CD8-positive, alpha-beta T cell (primary cell): ENCODE measurements at places on chromosomes 5 and 9.

DNA sequence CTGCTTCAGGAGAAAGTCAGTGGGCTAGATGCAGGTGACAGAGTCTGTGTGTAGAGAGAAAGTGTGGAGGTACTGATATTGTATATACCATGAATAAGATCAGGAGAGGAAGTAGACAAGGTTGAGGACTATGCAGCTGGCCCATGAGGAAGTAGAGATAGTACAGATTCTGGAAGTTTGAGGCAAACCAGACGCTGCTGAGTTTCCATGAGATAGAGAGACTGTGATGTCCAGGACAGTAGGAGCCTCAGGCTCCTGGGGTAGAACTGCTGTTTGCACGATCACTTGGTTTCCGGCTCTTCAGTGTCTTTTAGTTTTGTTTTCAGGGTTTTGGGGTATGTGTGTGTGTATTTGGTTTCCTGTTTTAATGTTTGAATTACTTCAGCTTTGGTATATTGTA, 13.6 kb downstream of the OTULINL start:
- peak; percentile 28 for DNase-seq

DNA sequence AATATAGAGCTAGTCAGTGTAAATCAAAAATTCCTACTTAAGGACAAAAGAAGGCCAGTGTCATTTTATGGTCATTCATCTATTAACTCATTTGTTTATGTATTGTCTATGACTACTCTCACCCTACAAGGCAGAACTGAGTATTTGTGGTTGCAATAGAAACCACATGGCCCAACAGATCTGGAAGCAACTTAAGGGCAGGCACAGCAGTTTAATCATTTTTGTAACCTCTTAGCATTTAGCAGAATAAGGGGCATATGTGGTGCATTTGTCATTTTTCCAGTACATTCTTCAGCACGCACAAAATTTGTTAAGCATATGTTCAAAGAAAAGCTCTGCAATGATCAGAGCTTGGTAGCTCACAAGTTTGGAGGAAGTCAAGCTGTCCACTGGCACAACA, 1.1 kb downstream of the FKBP15 start:
- no peak for DNase-seq

GRCh38 chr5:74767579-74767913, 497 bp downstream of the NSA2 start:
- no peak for DNase-seq

DNA sequence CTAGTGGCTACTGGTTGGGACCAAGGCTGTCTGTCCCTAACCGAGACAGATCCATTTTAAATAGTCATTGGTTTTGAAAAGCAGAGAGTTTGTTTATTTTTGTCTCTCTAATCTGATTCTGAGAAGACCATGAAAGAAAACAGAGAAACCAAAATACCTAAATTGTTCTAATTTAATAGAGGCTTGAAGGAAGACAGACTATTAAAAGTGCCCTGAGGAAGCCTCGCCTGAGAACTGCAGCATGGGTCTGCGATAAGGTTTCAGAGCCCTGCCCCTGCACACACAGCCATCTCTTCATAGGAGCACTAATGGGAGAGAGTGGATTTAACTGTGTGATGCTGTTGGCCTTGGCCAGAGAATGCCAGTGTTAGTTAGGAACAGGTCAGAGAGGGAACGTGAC, 175.5 kb upstream of the SV2C start:
- DNase-seq: no peak

DNA sequence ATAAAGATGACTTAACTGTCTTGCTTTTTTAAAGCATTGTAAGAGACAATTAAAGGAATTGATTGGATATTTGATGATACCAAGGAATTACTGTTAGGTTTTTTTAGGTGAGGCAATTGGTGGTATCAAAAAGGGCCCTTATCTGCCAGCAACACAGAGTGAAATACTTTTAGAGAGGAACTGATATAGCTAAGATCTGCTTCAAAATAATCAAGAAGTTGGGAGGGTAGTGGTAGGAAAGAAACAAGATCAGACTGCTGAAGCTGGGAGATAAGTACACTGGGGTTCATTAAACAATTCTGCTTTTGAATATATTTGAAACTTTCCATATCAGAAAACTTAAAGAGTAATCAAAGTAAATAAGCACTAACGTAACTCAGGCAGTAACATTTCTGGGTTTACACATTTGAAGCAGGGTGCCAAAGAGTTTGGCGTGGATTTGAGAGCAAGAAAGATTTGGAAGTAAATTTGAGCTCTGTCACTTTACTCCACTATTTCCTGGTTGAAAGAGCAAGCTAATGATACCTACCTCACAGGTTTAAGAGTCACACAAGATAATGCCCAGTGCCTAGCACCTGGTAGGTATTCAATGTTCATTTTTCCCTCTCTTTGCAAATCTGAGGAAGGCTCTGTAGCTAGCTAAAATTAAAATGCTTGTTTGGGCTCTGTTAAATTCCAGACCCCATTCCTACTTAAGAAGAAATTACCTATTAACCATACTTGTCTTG, 6.9 kb downstream of the ERMP1 start:
- DNase-seq: no peak

DNA sequence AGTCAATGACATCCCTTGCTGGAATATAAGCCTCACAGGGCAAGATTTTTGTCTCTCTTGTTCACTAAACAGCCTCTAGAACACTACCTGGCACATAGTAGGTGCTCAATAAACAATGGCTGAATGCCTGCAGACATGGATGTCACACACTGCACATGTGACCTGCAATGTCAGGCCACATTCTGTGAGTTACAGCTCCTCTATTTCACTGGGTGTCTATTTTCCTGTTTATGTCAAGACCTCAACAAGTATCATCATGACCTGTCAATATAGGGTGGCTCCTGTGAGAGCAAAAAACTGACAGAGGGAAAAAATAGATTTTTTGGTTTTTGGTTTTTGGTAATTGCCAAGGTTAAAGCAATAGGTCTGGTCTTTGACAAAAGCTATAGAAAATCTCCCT, 144.6 kb upstream of the KLF9 start:
- DNase-seq: no peak

DNA sequence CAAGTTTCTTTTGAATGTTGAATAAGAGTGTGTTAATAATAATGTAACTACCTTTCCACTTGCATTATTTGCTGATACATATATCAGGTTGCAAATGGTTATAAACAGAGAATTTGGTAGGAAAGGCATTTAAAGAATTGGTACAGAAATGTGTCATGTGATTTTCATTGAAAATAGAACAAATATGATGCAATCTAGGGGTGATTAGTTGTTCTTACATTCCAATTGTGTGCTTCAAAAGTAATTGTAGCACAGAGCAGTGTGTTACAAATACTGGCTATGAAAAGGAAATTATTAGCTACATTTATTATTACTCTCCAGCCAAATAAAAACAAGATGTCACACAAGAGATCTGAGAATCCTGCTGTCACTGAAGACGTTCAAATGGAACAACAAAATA, 61.8 kb upstream of the PRDM9 start:
- no peak for DNase-seq

DNA sequence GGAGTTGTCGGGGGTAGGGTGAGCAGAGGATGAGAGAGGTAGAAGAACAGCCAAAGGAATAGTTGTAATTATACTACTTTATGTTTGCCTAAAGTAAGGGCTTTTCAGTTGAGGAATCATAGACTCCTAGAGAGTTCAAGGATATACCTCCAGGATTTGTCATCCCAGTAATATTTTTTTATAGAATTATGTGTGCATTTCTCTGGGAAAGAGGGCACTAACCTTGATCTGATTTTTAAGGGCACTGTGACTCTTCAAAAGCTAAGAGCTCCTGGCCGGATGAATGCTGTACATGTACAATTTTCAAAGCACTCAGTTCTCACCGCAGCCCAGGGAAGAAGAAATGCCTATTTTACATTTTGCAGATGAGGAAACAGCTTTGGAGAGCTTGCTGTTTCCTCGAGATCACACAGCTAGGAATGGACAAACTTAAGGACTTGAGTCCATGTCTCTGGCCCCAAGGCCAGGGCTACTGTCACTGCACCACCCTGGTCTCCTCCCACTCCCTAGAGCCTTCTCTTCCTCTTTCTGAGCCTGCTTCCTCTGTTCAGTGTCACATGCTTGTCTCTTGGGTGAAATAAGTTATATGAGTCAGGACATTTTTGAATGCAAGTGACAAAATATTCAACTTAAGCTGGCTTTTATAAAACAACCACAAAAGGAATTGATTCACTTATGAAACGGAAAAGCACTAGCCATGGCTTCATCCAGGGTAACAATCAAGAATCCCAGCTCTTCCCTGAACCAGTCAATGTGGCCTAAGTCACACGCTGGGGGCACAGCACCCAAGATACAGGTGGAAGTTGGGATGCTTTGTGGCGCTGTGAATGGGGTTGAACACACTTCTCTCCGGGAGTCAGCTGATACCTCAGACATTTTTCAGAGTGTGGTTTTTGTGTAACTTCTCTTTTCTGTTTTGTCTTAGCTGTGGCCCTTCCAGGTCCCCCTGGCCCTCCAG, 45.7 kb upstream of the TGFBR1 start:
- DNase-seq: no peak

GRCh38 chr5:21125238-21125983, 1137.4 kb upstream of the CDH18 start:
- DNase-seq: no peak

DNA sequence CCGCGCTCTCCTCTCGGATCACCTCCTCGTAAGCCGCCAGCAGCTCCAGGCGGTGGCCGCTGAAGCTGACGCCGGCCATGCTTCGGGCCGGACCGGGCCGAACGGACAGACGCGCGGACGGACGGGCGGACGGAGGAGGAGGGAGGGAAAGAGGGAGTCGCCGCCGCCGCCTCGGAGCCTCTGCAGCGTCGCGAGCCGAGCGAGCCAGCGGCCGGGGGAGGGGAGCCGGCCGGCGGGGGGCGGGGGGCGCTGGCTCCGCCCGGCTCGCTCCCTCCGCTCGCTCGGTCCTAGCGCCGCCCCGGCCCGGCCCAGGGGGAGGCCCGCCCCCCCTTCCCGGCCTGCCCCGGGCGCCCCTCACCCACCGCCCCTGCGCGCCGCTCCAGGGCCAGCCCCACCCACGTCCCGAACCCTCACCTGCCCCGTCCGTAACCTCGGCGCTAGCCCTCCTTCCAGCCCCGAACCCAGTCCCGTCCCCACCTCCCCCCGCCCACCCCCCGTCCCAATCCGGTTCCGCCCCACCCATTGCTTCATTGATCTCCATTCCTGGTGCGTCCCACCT, at the start of gene DBN1:
Gene DBN1, minus strand, starts transcription at position 192 of the 559 bp plus-strand sequence. Its CDS starts 113 bp downstream, at position 79.
- no peak for DNase-seq

- no peak for DNase-seq
Observed at GRCh38 chr9:31389075-31389474, 995.4 kb upstream of the ACO1 start.

DNA sequence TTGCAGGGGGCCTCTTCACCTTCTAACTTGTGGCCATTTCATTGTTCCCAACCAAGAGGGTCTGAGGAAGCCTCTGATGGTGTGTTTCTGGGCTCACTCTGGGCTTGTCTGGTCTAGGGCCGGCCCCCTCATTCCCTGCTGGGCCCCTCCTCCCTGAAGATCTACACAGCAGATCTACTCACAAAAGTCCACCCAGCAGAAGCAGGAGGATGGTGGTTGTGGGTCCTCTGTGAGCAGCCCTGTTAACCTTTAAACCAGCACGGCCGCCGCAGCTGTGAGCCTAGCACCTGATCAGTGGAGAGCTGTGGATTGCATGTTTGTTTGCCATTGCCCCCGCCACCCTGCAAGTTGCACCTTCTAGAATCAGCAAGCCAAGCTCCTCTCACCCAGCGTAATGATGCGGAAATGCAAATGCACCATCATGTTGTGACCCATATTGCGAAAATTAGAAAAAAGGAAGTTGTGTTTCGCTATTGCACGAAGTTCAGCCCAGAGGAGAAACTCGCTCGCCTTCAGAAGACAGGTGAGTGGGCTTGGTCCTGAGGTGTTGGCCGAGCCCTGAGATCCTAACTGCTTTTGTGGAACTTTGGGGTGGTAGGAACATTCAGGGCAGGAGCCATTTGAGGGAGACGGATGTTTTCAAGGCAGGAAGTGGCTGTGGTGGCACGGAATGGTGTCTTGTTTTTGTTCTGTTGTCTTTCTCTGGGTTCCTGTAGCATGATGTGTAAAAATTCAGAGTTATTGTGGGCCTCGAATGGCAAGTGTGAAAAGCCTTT, 16.7 kb downstream of the FGD3 start:
- DNase-seq: peak; percentile 92

- DNase-seq: no peak
Observed at GRCh38 chr5:83899326-83899970, 178.8 kb upstream of the HAPLN1 start.

- DNase-seq: no peak
Observed at GRCh38 chr9:99807956-99808355, 13.7 kb upstream of the NR4A3 start.

- DNase-seq: no peak
Observed at GRCh38 chr9:104326912-104327311, 177.2 kb upstream of the OR13F1 start.

DNA sequence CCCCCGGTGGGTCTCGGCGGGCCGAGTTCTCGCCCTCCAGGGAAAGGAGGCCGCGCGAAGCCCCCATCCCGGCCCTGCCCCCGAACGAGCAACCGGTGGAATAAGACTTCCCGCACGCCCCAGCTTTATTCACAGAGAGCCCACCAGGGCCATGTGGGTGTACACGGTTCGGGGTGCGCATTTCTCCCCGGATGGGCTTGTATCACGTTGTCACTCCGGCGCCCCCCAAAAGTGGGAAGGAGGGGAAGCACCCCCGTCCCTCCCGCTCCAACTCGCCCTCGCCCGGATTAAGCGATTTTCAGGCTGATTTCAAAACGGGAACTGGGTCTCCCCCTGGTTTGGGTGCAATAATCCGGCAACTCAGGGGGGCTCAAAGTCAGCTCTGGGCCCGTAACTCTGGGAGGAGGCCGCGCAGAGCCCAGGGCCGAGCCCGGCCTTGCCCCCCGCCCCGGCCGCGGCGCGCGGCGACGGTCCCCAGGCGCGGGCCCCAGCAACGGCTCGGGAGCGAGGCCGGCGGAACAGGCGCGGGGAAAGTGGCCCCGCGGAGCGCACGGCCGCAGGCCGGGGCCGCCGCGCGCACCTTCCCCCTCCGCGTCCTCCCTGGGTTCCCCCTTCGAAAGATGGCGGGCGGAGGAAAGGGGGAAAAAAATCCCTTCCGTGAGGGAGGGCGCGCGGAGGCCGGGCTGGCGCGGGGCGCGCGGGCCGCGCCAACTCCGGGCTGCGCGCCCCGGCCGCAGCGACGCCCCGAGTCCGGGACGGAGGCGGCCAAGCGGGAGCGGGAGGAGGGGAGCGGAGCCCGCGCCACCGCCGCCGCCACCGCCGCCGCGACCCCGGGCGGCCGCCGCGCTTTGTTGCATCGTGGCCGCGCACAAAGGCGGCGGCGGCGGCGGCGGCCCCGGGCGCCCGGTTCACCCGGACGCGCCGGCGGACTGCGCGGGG, 644 bp downstream of the BRD3 start:
- DNase-seq: peak; percentile 20

GRCh38 chr5:76402251-76402885, 717 bp upstream of the IQGAP2 start:
- DNase-seq: peak; percentile 81
